Stimulated activated CD8-positive, alpha-beta memory T cell treated with anti-CD3 and anti-CD28 coated beads, Interleukin-2, amount 100 ng/mL, for 1 hour (primary cell): ENCODE measurements at places on chromosomes 1 and 21.

- no peak for DNase-seq
Observed at GRCh38 chr1:95118710-95119109, 1.6 kb downstream of the TLCD4 start.

DNA sequence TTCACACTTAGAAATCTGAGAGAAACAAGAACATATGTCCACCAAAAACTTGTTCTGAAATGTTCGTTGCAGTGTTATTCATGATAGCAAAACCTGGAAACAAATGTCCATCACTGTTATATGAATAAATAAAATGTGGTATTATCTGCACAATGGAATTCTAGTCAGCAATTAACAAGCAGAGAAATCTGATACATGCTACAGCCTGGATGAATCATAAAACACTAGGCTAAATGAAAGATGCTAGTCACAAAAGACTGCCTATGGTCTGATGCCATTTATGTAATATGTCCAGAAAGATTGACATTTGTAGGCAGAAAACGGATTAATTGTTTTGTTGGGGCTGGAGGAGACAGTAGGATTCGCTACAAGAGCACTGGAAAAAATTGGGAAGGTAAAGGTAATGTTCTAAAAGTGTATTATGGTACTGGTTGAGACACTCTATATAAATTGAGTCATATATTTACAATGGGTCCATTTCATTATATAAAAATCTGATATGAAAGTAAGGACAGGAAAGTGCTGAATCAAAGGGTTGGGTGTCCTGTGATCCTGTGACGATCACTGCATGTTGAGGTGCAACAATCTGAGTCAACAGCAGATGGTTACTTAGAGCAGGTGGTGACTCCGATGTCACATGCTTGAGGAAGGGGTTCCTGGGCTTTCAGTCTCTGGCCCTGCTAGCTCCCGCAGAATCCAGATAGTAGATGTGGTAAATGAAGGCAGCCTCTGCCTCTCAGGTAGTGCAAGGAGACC lies 102.1 kb upstream of the NBPF4 start:
- DNase-seq, result no peak

DNA sequence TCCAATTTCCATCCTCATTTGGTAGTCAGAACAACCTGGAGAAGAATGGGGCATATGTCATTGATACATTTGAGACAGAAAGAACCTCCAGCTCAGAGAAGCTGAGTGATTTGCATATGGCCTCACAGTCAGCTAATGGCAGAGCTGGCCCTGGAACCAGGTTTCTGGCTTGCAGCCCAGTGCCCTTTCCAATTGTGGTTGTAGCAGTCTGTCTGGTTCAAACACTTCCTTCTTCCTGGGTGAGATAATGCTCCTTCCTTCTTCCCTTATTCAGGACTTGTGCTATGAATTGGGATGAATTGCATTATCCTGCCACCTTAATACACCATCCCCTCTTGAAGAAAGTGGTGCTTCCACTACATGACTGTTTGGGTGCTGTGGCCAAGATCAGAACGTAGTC lies 24.2 kb downstream of the SLC5A9 start:
- no peak for DNase-seq

GRCh38 chr1:66947267-66947666 lies 22.5 kb downstream of the MIER1 start:
- DNase-seq, result no peak

GRCh38 chr1:183443466-183443865 lies 25.3 kb upstream of the NMNAT2 start:
- no peak for DNase-seq

- no peak for DNase-seq
Observed at GRCh38 chr1:7705048-7705907, 65.8 kb upstream of the VAMP3 start.

- no peak for DNase-seq
Observed at GRCh38 chr1:170765712-170766330, 101.9 kb downstream of the PRRX1 start.

DNA sequence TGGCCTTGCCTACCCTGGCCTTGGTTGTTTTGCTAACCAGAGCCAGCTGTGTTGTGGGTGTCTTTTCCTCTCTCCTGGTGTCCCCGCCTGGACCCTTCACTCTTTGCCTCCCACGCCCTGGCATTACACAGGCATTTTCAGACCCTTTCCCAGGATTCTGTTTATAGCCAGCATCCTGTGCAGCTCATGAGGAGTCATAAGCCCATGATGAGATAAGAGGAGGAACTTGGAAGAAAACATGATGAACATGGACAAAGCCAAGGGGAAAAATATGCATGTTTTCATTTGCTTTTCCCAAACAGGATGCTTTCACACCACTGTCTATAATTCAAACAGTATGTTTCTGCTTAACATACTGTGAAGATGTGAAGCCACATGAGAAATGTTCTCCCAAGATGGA lies 18.7 kb upstream of the WARS2 start:
- no peak for DNase-seq
